ENCODE measurements at places on chromosomes 5 and 9.

DNA sequence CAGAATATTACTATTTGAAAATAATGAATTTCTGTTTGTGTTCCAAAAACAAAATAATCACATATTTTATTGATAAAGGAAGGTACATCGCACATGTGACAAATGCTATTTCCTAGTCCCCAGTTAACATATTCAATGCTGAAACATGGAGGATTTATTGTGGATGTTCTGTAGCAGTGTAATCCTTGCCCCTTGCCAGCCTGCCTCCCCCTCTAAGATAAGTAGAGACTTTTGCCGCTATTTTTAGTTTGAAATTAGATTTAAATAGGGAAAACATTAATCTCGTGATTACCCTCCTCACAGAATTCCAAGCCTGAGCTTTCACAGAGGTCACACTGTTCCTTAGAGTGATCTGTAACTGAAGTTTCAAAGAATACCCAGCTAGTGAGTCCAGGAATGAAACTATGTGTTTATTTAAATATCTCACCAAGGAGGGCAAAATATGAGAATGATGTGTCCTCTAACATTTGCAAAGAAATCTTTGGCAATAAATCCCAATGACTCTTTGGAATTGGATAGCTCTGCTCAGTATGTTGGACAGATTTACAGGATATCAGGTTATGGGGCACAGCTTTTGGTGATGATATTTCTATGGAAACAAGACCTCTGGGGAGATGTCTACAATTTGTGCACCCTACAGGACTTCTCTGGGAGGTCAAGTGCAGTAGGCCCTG is 17.3 kb downstream of the CTXN3 start:
- no peak for DNase-seq

- DNase-seq, result no peak
Observed at GRCh38 chr9:136846376-136847087, 2.7 kb upstream of the PHPT1 start.

GRCh38 chr5:157802736-157803135 is 56.2 kb downstream of the CLINT1 start:
- DNase-seq, result no peak

DNA sequence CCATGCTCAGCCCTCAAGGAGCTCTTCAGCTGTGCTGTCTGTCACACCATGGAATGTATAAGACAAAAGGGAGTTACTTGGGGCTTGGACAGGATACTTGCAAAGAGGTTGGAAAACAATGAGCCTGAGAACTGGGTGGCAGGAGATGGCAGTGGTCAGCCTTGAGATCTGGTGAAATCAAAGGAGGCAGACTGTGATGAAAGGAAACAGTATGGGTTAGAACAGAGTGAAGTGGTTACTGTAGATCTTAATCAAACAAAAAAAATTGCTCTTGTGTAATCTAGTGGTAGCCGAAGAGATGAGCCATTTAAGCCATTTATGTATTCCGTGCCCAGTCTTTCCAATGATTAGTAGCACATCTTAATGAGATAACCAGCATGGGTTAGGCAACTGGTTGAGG is 142.2 kb downstream of the SV2C start:
- no peak for DNase-seq

DNA sequence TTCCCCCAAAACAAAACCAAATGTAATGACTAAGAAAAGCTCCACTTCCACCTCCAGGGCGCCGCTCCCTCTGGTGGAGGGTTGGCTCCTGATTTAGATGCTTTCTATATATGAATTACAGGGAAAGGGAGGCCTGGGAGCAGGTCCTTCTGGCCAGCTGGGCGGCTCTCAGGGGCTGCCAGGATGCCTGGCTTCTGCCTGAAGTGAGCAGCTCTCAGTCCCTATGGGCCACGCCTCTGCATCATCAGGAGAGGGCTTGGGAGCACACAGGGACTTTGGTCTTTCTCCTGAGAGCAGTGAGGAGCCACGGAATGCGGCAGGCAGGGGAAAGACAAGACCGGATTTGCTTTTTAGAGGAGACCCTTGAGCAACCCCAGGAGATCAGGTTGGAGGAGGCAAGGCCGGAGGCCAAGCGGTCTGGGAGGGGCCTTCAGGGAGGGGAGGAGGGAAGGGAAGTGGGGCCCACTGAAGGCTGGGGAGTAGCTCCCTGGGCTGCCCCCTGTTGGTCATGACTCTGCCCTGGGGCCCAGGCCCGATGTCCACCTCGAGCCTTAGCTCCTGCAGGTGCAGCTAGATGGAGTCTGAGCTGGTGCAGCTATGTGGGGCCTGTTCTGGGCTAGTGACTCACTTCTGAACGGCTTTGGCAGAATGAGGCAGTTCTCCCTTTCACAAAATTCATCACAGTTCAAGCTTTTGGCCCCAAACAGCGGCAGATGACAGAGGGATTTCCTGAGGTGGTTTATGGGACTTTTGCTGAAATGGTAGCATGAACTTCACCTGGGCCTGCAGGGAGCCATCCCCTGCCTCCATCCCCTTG is 11.3 kb upstream of the GRHPR start:
- DNase-seq, result no peak

Measured in hippocampal formation (tissue), 2 donors.